GM12892 (cell line): ENCODE measurements at places on chromosomes 3 and 15.

DNA sequence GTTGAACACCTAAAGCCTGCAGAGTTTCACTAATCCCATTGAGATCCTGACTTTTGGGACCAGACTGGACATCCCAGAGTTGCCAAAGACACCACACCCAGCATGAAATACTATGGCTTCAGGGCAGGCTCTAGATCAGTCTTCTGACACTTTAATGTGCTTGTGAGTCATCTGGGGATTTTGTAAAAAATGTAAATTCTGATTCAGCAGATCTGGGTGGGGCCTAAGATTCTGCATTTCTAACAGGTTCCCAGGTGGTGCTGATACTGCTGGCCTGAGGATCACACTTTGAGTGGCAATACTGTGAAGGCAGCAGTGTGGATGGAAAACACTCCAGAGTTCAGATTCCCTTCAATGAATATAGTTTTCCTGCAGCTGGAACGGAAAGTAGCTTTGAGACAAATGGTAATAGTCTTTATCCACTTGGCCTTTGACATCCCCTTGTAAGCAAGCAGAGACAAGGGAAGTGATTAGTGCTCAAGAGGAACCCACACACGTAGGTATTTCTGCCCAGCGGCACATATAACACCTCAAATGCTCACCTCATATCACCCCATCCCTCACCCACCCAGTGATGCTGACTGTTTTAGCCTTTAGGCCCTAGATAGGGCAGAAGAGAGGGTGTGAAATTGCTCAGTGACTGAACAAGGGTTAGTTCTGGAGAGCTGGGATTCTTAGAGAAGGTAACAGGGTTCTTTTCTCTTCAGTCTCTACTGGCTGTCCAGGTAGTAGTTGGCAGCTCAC is 51.5 kb upstream of the GSK3B start:
- DNase-seq: no peak

DNA sequence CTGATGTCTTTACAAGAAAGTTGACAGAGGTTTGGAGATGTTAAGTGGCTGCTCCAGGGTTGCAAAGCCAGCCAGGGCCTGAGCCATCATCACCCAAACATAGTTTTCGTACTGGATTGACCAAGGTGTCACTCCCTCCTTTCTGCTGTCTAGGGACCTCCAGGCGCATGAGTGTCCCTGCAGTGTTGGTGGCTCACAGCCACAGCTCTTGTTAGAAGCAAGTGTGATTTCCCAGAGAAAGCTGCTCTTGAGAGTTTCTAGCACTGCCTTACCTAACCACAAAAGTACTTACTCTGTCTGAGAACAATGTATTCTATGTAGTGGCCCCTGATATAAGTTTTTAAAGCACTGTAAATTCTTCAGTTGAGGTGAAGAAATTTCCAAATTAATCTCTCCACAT is 144.1 kb downstream of the SOX2 start:
- no peak for DNase-seq

DNA sequence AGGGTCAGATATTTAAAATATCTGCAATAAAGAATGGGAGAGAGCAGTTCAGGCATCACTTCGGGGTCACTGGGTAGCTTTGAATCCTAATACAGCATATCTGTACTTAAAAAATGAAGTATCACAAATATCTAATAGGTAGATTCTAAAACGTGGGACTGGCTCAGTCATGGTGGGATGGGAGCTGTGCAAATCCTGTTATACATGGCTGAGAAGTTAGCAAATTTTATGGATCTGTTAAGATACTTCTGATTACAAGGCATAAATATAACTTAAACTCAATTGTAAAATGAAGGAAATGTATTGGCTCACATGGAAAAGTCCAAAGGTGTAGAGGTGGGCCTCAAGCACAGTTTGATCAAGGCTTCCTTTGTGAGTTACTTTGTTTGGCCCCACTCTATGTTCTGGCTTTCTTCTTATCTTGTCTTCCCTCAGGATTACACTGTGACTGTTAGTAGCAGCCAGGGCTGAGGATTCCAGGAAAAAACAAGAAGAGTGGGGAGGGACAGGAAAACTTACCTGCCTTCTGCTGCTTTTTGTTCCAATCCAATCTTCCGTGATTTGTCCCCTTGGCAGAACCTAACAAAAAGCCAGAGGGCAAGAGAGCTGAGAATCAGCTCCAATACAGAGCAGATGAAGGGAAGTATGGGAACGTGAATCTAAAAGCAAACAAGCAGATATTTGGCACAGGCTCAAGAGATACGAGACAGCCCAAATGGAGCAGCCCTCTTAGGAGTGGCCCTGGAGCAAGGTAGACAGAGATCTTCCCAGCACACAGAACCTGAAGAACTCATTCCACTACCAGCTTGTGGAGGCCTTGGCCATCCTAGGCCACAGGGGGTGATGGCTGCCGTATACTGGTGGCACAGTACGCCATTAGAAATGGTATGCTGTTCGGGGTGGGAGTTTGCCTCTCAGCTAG is 10.9 kb downstream of the PAQR9 start:
- no peak for DNase-seq

GRCh38 chr15:83410532-83410931 is 36.6 kb upstream of the SH3GL3 start:
- no peak for DNase-seq

DNA sequence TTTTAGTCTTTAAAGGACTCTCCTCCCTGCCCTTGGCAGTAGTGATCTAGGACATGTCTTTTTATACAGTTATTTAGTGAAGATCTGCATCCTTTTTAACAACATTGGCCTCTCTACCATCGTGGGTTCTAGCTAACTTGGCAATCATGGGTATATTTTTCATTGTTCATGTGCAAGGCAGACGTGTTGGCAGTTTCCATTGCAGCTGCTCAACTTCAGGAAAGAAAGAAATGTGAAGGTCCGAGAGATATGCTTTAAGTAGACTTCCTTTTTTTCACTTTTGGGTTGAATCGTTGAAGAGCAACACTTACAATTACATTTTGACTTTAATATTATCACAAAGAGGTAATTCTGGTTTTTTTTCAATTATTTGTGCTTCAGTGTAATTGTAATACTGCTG is 172.6 kb downstream of the SATB1 start:
- no peak for DNase-seq

GRCh38 chr15:99729920-99730319 is 3.3 kb downstream of the LYSMD4 start:
- no peak for DNase-seq

GRCh38 chr3:50395070-50395860 is 35.9 kb upstream of the TMEM115 start:
- DNase-seq: no peak

DNA sequence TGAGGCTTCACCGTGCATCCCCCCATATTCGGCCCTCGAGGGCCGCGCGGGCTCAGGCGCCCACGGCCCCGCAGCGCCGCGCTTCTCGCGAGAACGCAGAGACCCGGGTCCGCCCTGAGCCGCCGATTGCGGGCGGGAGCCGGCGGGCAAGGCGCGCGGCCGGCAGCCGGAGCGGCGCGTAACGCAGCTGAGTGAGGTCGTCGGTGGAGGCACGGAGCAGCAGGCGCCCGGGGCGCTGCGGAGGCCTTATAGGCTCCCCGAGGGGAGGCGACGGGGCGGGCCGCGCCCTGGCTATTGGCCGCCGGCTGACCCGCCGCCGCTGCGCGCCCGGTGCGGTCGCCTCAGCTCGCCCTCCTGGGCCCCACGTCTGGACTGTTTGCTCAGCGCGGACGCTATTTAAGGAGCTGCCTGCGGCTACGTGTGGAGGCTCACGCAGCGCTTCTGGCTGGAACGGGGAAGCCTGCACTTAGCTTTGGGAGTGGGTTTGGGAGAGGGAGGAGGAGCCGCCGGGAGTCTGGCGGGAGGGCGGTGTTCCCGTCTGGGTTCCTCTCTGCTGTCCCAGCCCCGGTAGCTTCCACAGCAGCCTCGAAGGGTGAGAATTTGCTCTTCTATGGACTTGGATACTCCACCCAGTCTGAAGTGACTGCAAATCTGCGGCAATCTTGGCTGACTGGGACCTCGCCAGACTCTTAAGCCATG is at the start of gene PLOD2:
Gene PLOD2 (minus strand): TSS at position 221 of the 699 bp plus-strand sequence. CDS start 195 bp downstream, at position 26.
- DNase-seq: peak; percentile 19

- DNase-seq: no peak
These were observed 97.0 kb upstream of the TNIK start for GRCh38 chr3:171557173-171557572.

- DNase-seq: peak; percentile 54
These were observed 1.2 kb downstream of the TLNRD1 start for GRCh38 chr15:81002009-81002330.
